ENCODE measurements at places on chromosomes 4 and X.

GRCh38 chr4:1903035-1903434, 31.8 kb downstream of the NSD2 start:
- DNase-seq, result no peak

- peak; percentile 13 for DNase-seq
Observed at GRCh38 chr4:169492436-169493163, 119.8 kb downstream of the NEK1 start.

DNA sequence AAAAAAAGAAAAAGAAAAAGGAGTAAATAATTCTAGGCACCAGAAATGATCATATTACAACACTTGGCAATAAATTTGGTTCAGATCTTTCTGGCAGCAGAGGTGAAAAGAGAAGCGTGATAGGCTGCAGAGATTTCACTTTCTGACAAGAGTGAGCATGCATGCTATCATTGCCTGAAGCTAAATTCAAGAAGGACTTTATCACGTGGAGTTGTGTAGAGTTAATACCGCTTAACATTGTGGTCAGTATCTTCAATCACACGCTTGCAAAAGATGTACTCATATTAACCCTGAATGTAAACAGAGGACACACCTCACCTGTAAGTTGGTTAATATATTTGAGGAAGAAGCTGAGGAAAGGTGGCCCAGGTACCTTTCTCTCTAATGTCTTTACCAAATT, 31.4 kb upstream of the RBPJ start:
- DNase-seq, result no peak

DNA sequence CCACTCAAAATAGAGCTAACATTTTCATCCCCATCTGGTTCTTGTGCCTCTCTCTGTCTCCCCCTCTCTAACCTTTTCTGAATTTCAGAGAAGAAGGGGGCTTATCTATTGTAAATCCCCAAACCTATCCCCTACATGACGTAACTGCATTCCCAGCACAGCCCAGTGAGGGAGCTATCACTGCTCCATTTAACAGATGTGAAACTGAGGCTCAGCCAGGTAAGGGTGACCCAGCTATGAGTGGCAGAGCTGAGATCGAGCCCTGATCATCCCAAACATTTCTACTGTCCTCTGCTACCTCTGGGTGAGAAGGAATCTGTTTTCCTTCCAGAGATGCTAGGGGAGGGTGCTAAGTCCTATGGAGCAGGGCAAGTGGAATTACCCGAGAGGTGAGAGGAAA, 107.5 kb downstream of the SLC2A9 start:
- no peak for DNase-seq

GRCh38 chrX:135737366-135738071, 24.1 kb downstream of the CT45A1 start:
- DNase-seq, result no peak

- DNase-seq, result no peak
Observed at GRCh38 chr4:1494416-1495315, 88.4 kb upstream of the NKX1-1 start.

DNA sequence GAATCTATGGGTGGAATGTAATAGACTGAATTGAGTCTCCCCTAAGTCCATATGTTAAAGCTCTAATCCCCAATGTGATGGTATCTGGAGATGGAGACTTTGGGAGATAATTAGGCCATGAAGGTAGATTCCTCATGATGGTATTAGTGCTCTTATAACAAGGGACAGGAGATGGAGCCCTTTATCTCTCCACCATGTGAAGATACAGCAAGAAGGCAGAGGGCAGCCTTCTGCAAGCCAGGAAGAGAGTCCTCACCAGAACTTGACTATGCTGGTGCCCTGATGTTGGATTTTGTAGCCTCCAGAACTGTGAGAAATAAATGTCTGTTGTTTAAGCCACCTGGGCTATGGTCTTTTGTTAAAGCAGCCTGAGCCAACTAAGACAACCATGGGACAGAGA, 76.4 kb upstream of the F8A3 start:
- DNase-seq, result no peak

DNA sequence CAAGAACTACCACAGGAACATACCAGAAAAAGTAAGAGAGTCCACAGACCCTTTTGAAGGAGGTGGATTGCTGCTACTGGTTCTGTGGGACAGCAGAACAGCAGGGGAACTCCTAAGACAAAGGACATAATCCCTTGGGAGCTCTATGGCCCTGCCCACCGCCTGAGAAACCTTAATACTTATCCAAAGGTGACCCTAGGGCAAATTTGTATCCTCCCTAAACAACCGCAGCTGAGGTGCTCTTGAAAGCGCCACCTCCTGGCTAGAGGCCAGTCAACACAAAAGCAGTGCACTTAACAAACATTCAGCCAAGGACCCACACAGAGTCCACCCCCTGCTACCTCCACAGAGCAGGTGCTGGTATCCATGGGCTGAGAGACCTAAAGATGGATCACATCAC, 136.8 kb downstream of the ADAM29 start:
- DNase-seq, result no peak

DNA sequence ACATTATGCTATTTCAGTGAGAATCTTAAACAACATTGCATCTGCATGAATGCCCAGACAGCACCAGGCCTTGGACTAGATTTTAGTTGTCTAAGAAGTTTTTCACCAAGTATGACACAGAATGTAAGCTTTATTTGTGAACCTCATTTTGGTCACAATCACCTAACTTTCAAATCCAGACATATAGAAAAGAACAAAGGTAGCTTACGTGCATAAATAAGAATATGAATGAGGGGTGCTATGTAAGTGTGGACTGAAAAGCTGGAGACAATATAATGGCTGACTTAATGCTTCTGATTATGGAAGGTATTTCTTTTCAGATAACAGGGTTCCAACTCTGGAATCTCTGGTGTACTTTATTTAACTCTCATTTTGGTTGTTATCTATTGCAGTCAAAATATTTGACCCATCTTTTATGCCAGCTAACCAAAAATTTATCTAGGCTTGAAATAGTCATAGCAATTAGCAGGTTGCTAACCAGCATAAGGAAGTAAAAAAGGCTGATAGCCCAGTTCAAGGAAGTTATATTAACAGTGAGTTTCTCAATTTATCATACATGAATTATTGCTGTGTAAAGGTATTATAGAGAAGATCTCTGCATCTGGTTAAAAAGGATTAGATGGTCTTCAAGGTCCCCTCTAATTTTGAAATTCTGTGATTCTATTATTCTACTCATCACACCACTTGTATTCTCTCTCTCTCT, 36.5 kb downstream of the SLC7A11 start:
- no peak for DNase-seq

DNA sequence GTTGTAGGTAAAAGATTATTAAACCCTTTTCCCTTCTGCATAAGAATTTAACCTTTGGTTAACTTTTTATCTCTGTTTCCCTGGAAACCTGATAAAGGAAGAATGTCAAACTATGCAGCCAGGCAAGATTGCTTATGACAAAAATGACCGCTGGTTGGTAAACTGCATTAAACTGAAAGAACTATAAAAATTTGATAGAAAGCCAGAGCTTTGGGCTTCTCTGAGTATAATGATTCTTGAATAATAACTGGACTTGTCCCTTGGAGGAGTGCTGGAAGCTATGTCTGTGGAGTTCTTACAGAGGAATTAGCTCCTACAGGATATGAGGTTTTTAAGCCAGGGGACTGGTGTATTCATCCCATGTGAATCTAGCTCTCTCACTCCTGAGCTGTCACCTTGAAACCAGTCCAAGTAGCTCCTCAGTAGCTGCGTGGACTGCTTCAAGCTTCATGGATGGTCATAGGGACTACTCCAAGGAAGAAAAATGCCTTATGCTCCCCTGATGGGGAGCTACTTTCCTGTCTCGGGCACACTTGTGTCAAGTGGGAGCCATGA, 52.0 kb downstream of the RASL11B start:
- DNase-seq, result no peak

DNA sequence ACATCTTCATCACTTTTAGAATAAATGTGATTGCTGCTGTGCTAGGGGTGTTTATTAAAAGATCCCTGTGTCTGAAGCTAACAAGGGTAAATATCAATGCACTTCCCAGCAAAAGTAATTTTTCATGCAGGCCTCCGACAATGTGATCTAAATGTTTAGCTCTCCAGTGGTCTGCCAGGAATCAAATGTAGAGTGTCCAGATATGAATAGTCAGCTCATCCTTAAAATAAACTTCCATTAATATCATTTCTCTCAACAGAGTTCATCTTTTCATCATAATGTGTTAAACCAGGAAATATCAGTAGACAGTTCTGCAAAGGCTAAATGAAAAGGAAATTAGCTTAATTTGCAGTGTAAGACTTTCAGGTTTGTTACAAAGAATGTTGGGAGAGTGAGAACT, 102.2 kb upstream of the EGFL6 start:
- no peak for DNase-seq

- no peak for DNase-seq
Observed at GRCh38 chrX:75061701-75062100, 94.4 kb downstream of the ABCB7 start.

GRCh38 chr4:39522068-39522467, 5.2 kb downstream of the UGDH start:
- DNase-seq, result no peak
